ENCODE measurements at places on chromosomes 2 and 18. TPM values are rescaled to one million over a fixed set of nuclear protein-coding genes. Genes with fewer than 3 reads are reported as not detected.

GRCh38 chr2:107931412-107931811, 54.9 kb upstream of the SLC5A7 start:
- H3K4me3 ChIP-seq: no peak overlapping the region
- peaks cover 2% of the 10 kb centered on the region for H3K4me1 ChIP-seq
- peaks cover 17% of the 10 kb centered on the region for H3K27me3 ChIP-seq
- H3K36me3 ChIP-seq: no peaks in the 10 kb centered on the region
- H3K27ac ChIP-seq: no peak overlapping the region

DNA sequence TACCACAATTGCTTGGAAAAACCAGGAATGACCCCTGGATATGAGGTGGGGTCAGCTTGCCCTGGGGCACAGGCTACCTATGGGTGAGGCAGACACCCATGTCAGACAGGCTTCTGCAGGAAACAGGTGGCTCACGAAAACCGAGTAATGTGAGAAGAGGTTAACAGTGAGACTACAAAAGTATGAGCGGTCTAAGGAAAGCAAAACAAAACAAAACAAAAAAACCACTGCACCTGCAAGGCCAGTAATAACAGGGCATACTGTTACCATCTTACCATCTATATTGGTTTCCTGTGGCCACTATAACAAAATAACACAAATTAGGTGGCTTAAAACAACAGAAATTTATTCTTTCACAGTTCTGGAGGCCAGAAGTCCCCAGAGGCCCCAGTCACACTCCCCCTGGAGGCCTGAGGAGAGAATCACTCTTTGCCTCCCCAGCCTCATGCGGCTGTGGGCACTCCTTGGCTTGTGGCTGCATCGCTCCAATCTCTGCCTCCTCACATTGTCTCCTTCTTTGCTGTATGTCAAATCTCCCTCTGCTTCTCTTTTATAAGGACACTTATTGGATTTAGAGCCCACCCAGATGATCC, 86.6 kb upstream of the EPC2 start:
- no peak overlapping the region for H3K4me3 ChIP-seq
- H3K27ac ChIP-seq: no peak overlapping the region
- DNase-seq: no peak
- H3K4me1 ChIP-seq: peaks cover 4% of the 10 kb centered on the region

DNA sequence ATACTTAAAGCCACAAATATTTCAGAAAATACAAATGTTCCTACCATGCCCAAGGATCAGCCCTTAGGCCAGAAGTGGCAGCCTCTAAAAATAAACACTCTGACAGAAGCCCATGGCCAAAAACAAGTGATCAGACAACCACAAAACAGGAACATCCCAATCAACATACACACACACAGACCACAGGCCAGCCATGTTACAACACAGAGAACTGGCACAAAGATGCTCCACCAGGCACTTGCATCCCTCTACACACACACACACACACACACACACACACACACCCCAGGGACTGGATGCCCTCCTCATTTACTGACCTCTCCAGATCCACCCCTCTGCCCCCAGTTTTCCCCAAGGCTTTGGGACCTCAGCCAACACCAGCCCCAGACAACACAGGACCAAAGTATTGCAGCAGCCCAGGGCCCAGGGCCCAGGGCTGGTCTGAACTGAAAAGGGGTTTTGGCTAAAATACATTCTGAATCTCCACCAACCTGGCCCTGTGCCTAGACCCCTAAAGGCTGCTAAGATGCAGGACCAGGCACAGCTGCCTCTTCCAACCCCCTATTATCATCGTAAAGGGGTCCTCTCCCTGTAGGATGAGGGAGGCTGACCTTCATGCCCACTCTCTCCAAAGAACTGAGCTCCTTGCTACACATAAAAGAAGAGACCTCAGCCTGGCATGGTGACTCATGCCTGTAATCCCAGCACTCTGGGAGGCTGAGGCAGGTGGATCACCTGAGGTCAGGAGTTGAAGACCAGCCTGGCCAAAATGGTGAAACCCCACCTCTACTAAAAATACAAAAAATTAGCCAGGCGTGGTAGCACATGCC, 151.4 kb downstream of the TNS1 start:
- H3K4me3 ChIP-seq: no peak overlapping the region
- no peaks in the 10 kb centered on the region for H3K36me3 ChIP-seq
- H3K4me1 ChIP-seq: peaks cover 3% of the 10 kb centered on the region
- no peak overlapping the region for H3K27ac ChIP-seq
- no peak for DNase-seq

The MGAT5 gene
- 127 TPM for total RNA-seq

The DUSP28 gene
- 12.8 TPM for total RNA-seq

DNA sequence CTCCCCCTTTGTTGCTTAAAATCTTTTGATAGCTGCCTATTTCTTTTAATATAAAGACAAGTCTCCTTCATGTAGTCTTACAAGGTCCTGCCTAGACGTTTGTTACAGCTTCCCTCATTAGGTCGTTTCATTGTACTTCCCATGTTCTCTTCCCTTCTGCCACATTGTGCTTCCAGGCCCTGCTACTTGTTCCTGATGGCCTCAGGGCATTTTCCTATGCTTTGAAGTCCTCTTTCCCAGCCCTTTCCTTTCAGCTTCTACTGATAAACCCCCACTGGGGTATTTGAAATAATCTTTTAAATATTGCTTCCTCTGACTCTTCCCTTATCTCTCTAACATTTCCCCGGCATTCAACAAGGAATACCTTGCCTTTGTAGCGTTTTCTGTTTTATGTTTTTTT, 67.4 kb downstream of the UBE2E3 start:
- H3K27ac ChIP-seq: no peak overlapping the region
- peaks cover 19% of the 10 kb centered on the region for H3K4me1 ChIP-seq

GRCh38 chr2:50143822-50144575, 887.9 kb downstream of the NRXN1 start:
- H3K27me3 ChIP-seq: no peaks in the 10 kb centered on the region
- H3K4me3 ChIP-seq: peak overlapping the region; percentile 80
- peaks cover 7% of the 10 kb centered on the region for H3K4me1 ChIP-seq

- no peak for DNase-seq
- no peak overlapping the region for H3K27ac ChIP-seq
- peaks cover 42% of the 10 kb centered on the region for H3K27me3 ChIP-seq
- peaks cover 5% of the 10 kb centered on the region for H3K36me3 ChIP-seq
- no peaks in the 10 kb centered on the region for H3K4me1 ChIP-seq
- peak overlapping the region; percentile 25 for H3K4me3 ChIP-seq
Measured at GRCh38 chr2:36800381-36800780, 103.9 kb downstream of the VIT start.

DNA sequence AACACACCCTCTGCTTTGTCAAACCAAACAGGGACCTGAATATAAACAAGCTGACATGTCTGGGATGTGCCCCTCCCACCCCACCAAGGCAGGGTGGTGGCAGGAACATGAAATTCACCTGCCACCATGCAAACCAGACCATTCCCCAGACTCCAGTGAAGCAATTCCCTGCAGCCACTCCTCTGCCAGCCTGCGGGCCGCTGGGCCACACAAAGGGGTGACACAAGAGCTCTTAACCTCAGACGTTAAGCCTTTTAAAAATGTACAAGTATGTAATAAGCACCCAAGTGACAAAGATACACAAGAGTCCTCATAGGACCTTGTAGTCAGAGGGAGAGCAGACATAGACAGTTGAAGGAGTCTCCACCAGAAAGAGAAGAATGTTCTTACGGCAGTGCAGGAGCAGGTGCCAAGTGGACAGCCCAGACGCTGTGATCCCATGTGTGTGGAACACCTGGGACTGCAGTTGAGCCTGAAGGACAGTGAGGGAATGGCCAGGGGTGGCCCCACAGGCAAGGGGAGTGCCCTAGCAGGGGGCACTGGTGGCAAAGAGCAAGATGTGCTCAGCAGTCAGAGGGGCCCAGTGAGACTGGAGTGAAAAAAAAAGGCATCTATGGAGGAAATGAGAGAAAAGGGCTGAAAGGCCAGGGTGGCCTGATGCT, 36.9 kb downstream of the CRACDL start:
- H3K4me3 ChIP-seq: no peak overlapping the region
- H3K27ac ChIP-seq: no peak overlapping the region
- peaks cover 10% of the 10 kb centered on the region for H3K27me3 ChIP-seq
- DNase-seq: no peak
- no peaks in the 10 kb centered on the region for H3K4me1 ChIP-seq

- H3K36me3 ChIP-seq: no peaks in the 10 kb centered on the region
- no peak overlapping the region for H3K27ac ChIP-seq
- H3K4me3 ChIP-seq: no peak overlapping the region
- no peaks in the 10 kb centered on the region for H3K4me1 ChIP-seq
Measured at GRCh38 chr18:44853430-44853829, 172.7 kb downstream of the SETBP1 start.

- H3K4me1 ChIP-seq: peaks cover 13% of the 10 kb centered on the region
- DNase-seq: no peak
- H3K27ac ChIP-seq: no peak overlapping the region
- no peak overlapping the region for H3K4me3 ChIP-seq
- no peaks in the 10 kb centered on the region for H3K27me3 ChIP-seq
Measured at GRCh38 chr2:101478181-101479001, 3.5 kb upstream of the RFX8 start.

DNA sequence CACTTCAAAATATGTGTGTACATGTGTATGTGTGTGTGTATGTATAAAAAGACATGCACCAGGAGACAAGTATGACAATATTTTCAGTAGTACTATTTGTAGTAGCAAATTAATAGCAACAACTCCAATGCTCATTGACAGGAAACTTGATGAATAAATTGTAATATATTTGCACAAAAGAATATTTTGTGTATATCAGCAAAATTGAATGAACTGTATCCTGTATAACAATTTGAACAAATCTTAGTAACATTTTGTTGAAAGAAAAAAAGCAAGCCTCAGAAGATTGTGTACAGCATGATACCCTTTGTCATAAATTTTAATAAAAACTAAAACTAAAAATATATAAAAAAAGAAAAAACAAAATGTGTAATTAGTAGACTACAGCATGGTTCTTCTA, 1367.3 kb upstream of the TMEFF2 start:
- no peaks in the 10 kb centered on the region for H3K36me3 ChIP-seq
- no peak for DNase-seq
- no peaks in the 10 kb centered on the region for H3K27me3 ChIP-seq
- no peaks in the 10 kb centered on the region for H3K4me1 ChIP-seq

DNA sequence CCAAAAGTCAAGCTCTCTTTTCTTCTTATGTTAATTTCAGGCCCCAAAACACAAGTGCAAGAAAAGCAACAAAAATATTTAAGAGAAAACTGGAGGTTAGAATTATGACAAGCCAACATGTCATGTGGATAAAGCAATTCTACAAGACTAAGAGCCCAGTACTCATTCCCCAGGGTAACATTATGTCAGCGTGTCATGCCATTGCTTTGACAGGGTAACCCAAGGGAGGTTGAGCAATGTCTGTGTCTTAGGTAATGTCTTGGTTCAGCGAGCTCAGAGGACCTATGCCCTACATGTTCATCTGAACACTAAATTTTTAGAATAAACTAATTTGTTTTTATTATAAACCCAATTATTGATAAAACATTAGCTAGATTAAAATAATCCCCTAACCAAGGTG, 173.2 kb upstream of the ZNF804A start:
- no peaks in the 10 kb centered on the region for H3K4me1 ChIP-seq
- no peaks in the 10 kb centered on the region for H3K36me3 ChIP-seq
- H3K4me3 ChIP-seq: no peak overlapping the region

The NEDD4L gene
- total RNA-seq: 9.8 TPM

- H3K4me1 ChIP-seq: peaks cover 9% of the 10 kb centered on the region
- no peak overlapping the region for H3K27ac ChIP-seq
- no peaks in the 10 kb centered on the region for H3K27me3 ChIP-seq
- DNase-seq: no peak
- H3K4me3 ChIP-seq: no peak overlapping the region
- H3K36me3 ChIP-seq: peaks cover 15% of the 10 kb centered on the region
Measured at GRCh38 chr2:238027591-238028415, 33.0 kb upstream of the SCLY start.

DNA sequence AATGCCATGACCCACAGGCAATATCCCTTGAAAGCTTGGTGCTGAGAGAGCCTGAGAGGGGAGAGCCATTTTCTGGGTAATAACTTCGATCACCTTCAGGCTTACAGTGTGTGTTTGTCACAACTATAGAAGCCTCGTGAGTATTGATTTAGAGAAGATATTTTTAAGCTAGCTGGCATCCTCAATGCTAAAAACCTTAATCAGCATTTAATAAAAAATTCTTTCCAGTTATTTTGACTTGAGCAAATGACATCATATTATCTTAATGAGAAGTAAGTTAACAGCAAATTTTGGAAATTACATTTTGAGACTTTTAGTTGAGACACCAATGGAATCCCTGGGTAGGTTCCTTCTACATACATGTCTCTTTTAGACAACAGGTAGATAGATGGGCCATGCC, 283.7 kb downstream of the NYAP2 start:
- peaks cover 32% of the 10 kb centered on the region for H3K27me3 ChIP-seq
- DNase-seq: no peak
- no peak overlapping the region for H3K27ac ChIP-seq
- H3K4me1 ChIP-seq: peaks cover 2% of the 10 kb centered on the region

DNA sequence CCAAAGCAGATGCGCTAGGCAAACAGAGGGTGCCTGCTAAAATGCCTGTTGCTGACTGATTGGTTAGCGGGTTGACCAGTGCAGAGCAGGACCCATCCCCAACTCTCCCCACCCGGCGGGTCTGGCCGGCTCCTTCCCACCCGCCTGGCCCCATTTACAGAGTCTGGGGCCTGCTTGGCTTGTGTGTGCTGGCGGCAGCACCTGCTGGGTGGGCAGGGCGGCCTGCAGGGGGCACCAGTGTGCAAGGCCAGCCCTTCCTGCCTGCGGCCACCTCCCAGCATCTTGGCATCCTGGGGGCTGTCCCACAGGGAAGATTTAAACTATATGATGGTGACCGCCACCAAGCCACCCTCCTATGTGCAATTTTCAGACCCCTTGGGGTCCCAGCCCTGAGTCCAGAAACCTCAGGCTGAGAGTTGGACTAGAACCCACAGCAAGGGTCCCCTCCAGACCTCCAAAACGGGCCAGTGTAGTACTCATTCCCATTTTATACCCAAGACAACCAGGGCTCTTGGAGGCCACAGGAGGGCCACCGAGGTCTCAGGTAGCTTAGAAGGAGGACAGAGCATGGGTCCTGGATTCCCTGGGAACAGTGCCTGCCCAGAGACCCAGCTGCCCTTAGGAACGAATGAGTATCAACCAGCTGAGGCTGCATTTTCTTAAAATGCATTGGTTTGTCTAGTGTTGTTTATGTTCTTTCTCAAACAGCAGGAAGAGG, 173.6 kb downstream of the SMAD7 start:
- H3K4me1 ChIP-seq: peaks cover 7% of the 10 kb centered on the region
- H3K4me3 ChIP-seq: peak overlapping the region; percentile 33
- peak; percentile 71 for DNase-seq
- H3K36me3 ChIP-seq: no peaks in the 10 kb centered on the region
- peak overlapping the region; percentile 78 for H3K27ac ChIP-seq
- no peaks in the 10 kb centered on the region for H3K27me3 ChIP-seq
